HTR-8/SVneo (cell line): ENCODE measurements at places on chromosomes 13 and 19.
A peak's percentile ranks its signal among the peaks of the same experiment; 100 is the strongest.

DNA sequence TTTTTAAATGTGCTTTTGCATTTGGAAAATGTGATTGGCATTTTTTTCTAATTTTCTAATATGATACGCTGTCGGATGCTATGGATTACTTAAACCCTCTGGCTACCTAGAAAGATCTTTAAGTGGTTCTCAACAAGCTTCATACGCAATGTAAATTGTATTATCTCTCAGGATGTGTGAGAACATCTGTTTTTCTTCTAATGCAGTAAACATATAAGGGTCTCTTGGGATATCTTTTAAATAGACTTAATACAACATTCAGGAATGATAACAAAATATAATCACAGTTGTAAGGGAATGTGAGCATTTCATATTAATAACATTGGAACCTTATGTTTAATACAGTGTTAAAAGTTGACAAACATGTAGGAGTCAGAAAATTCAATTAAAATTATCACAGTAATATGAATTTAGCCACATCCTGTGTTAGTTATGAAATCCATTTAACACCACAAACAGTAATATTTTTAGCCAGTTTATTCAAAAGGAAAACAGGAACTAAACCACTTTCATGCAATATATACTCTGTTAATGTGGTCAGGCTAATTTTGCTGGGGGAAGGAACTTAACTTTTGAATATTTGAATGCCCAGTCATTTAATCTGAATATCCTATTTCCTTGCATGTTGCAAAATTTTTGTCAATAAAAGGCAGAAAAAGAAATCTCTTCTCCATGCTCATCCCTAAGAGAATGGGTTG is 15.0 kb upstream of the ALOX5AP start:
- no peak for DNase-seq

DNA sequence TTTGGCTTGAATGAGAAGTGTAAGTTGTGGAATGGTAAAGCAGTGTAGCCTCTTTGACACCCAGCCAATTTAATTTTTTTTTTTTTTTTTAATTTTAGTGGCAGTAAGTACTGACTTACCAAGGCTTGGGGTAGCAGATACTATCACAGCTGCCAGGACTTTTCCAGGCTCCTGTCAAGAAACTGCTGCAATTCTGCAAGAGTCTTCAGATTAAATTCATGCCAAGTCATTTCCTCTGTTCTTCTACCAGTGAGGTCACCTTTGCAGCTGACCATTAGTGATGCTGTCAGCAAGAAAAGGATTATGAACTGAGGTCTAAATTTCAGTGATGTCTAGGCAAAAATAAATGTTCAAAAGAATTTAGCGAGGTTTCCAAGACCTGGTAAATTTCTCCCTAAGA is 91.2 kb downstream of the GGACT start:
- no peak for DNase-seq

- peak; percentile 29 for DNase-seq
These were observed 193.6 kb downstream of the KCNRG start for GRCh38 chr13:50208826-50209335.

DNA sequence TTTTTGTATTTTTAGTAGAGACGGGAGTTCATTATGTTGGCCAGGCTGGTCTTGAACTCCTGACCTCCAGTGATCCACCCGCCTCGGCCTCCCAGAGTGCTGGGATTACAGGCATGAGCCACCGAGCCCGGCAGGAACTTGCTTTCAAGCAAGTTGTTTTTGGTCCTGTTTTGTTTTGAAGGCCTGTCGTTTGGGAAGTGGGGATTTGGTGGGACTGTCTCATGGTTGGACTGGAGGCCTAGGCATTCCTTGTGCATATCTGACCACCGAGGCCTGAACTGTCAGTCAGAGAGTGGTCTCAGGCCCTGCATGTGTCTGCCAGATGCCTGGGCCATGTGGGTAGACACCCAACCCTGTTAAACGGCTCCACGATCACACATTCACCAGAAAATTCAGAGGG is 26.3 kb downstream of the UBXN6 start:
- DNase-seq: no peak

DNA sequence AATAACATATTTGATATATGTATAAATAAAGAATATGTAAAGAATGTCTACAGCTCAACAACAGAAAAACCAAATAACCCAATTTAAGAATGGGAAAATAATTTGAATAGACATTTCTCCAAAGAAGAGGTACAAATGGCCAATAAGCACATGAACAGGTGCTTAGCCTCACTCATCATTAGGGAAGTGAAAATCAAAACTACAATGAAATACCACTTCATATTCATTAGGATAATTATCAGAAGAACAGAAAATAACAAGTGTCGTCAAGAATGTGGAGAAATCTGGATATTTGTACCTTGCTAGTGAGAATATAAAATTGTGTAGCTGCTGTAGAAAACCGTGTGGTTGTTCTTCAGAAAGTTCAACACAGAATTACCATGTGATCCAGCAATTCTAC is 8.4 kb upstream of the SUPT20H start:
- no peak for DNase-seq

DNA sequence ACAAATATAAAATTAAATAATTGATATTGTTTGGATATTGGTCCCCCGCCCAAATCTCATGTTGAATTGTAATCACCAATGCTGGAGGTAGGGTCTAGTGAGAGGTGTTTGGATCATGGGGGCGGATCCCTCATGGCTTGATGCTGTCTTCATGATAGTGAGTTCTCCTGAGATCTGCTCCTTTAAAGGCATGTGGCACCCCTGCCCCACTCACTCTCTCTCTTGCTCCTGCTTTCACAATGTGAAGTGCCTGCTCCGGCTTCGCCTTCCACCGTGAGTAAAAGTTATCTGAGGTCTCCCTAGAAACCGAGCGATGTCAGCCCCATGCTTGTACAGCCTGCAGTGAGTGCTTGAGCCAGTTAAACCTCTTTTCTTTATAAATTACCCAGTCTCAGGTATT is 248.2 kb downstream of the PCDH9 start:
- no peak for DNase-seq

GRCh38 chr19:30335306-30335886 is 36.8 kb upstream of the ZNF536 start:
- no peak for DNase-seq

- DNase-seq: no peak
These were observed 114.0 kb upstream of the OBI1 start for GRCh38 chr13:78772933-78773332.

DNA sequence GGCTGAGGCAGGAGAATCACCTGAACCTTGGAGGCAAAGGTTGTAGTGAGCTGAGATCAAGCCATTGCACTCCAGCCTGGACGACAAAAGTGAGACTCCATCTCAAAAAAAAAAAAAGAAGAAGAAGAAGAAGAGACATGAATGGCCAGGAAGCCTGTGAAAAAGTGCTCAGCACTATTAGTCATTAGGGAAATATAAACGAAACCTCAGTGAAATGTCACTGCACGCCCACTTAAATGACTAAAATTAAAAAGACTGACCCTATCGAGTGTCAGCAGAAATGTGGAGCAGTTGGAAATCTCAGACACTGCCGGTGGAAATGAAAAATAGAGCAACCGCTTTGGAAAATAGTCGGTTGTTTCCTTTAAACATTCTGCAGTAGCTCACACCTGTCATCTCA is 5.5 kb upstream of the TYROBP start:
- DNase-seq: no peak

DNA sequence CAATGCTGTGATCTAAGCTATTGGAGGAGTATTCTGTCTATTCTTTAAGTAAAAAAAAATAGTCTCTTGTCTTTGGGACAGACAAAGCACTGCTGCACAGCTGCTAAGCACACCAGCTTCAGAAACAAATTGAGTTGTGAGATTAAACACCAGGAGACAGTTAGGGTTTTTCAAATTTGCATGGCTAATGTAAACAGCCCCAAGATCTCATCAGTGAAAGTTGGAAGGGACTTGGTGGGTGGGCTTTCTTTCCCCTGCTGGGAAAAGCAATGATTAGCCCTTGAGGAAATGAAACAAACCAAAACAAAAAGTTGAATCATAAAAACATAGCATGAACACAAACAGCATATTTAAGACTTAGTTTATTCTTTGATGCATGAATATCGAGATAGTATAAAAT is 143.6 kb upstream of the SLITRK1 start:
- DNase-seq: no peak

GRCh38 chr13:112703449-112704284 is 13.8 kb downstream of the ATP11A start:
- DNase-seq: no peak
